ENCODE measurements at places on chromosomes 7 and 10.
A peak's percentile ranks its signal among the peaks of the same experiment; 100 is the strongest.

DNA sequence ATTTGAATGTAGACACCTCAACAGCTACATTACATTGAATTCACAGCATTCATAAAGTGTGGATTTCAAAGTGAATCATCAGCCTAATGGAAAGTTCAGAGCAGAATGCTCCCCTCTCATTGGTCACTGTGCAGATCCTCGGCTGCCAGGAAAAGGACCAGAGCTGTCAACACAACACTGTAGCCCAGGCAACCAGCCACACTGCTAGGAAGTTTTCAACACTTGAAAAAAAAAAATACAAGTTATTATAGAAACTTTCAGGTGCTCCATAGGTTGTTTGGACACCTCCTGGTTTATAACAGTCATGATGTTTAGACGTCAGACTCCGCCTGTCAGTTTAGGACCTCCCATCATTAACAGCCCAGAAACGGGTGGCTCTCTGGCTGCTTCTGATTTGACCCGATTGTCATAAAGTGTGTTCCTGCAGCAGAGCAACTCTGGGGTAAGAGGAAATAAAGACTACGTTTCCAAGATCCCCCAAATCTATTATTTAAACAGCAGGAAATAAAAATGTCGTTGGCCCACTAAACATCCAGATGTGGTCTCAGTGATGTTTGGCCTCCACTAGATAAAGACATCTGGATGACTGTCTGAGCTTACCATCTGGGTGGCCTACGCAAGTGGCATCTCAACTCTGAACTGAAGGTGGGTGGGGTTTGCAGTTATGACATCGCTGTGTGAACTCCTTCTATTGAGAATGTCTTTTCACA lies 117.4 kb downstream of the CABCOCO1 start:
- peak; percentile 93 for DNase-seq

DNA sequence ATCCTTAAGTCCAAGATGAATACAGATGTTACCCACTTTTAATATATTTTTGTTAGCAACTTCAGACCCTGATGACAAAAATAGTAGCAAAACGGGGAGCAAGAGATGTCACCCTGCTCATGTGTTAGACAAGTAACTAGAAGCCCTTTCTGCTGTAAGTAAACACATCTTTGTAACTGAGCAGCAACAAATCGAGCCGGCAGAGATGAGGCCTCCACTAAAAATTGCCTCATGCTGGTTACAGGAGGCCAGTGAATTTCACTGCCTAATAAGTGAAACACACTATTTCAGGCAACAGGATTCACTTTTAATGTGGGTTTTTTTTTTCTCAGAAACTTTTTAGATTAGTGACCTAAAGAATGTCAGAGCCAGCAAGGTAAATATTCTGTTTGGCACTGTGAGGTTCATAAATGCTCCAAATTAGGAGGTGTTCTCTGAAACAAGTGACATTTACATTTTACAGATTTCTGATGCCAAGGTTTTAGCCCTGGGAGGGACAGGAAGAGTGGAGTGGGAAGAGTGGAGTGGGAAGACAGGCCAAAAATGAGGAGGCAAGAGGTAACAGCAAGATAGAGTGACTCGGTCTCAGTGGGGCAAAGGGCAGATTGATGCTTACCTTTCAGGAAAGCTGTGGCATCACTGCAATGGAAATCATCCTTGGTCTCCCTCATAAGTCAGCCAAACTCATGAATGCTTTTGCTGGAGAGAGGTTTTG lies 53.6 kb upstream of the LRRC17 start:
- DNase-seq, result no peak

DNA sequence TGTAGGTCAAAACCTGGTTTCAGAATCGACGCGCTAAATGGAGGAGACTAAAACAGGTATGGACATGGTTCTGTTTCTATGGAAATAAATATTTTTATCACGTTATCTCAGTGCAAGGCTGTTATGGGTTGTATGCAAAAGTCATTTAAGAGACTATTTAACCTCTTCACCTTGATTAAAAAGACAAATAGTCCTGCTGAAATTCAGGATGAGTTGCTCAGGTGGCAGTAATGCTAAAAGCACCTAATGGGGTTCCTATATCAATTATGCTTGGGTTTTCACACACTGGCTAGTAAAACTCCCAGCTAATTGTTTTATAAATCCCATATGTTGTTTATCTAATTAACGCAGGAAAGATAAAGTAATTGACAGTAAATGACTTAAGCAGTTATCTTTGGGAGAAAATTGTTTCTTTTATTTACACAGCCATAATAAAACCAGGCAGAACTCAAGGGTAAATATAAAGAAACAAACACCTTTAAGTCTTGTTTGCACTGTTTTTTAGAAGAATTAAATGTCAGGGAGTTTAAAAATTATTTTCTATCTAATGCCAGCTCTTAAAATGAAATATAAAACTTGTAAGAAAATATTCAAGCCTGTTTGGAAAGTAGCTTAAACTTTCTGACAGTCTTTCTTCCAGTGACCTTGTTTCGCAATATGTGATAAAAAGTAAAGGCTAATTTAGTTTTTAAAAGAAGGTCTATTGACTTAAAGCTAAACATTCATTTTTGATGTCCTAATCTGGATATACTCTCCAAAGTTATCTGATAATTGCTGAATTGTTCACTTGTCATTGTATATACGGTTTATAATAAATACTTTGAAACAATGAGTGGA lies 3.2 kb downstream of the HHEX start:
- DNase-seq, result no peak

- DNase-seq, result no peak
Measured at GRCh38 chr10:112801748-112802147, 148.3 kb upstream of the TCF7L2 start.

- peak; percentile 71 for DNase-seq
Measured at GRCh38 chr10:132363921-132364593, 32.1 kb downstream of the LRRC27 start.

DNA sequence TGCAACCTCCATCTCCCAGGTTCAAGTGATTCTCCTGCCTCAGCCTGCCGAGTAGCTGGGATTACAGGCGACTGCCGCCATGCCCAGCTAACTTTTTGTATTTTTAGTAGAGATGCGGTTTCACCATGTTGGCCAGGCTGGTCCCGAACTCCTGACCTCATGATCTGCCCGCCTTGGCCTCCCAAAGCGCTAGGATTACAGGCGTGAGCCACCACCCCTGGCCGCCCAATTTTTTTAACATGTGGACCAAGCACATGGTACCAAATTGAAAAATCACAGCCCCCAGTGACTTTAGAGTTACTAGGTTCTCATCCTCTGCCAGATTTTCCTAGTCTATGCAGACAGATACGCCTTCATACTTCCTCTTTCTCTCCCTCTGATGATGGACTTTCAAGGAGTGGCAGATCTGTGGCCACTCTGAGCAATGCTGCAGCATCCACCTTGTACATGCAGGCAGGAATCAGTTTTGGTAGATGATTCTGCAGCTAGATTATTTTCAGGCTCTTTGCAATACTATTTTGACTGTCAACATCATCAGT lies 34.0 kb upstream of the EZH2 start:
- no peak for DNase-seq

GRCh38 chr7:69295977-69296376 lies 302.3 kb upstream of the AUTS2 start:
- DNase-seq, result no peak
